HepG2 (cell line): ENCODE measurements at places on chromosomes 4 and X.

- no peaks in the 10 kb centered on the region for H3K4me1 ChIP-seq
- DNase-seq, result no peak
- H3K27ac ChIP-seq, result no peak overlapping the region
- H3K36me3 ChIP-seq, result no peaks in the 10 kb centered on the region
- no peak overlapping the region for H3K4me3 ChIP-seq
- H3K27me3 ChIP-seq, result no peaks in the 10 kb centered on the region
Measured at GRCh38 chrX:31702222-31702621, 630.4 kb upstream of the FTHL17 start.

DNA sequence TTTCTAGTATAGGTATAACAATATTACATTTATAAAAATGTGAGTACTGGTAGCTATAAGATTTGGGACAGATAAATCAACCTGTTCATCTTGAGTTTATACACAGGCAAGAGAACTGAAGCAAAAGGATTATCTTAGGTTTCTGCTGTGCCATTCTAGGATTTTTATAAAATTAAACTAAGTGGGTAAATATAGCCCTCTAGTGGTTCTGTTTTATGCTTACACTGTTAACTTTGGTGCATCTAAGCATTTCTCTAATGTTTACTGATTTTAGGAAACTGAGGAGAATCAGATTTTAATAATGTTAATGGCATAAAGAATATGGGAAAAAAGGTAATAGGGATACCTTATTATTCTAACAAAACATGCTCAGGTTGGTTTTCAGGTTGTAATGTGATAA is 1.1 kb upstream of the RRH start:
- H3K4me1 ChIP-seq, result no peaks in the 10 kb centered on the region
- no peak overlapping the region for H3K4me3 ChIP-seq
- DNase-seq, result no peak
- H3K27me3 ChIP-seq, result no peaks in the 10 kb centered on the region

GRCh38 chr4:608236-608635 is 17.1 kb upstream of the PDE6B start:
- H3K36me3 ChIP-seq, result no peaks in the 10 kb centered on the region
- no peak overlapping the region for H3K27ac ChIP-seq
- peaks cover 67% of the 10 kb centered on the region for H3K27me3 ChIP-seq
- DNase-seq, result no peak
- H3K4me1 ChIP-seq, result no peaks in the 10 kb centered on the region
- H3K4me3 ChIP-seq, result no peak overlapping the region

DNA sequence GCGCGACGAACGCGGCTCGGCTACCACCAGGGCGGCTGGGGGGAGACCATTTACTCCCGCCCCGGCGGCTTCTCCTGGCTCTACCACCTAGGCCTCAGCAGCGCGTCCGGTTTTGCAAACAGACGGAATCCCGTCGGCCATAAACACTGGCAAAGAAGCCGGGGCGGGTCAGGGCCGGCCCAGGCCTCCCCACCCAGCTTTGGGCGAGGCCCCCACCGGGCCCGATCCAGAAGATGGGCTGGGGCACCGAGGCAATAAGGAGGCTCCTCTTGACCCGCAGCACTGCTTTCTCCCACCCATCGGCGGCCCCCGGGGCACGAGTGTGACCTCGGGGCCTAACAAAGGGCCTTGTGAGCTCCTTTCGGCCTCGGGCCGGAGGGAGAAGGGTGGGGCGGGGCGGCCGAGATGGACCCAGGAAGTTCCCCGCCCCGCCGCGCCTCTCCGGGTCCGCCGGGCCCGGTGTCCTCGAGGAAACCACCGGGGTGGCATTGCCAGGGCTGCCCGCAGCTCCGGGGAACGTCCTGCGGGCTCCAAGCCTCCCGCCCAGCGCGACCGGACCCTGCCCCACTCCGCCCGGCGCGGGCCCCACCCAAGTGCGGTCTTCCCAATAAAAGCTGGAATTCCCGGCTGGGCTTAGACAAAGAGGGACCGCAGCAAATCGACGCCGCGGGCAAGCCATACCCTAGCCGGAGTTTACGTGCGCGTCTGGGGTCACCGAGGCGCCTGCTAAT is 5.9 kb downstream of the BCOR start:
- H3K4me3 ChIP-seq, result no peak overlapping the region
- peaks cover 63% of the 10 kb centered on the region for H3K4me1 ChIP-seq
- H3K36me3 ChIP-seq, result no peaks in the 10 kb centered on the region
- H3K27ac ChIP-seq, result no peak overlapping the region
- H3K27me3 ChIP-seq, result no peaks in the 10 kb centered on the region

- no peak overlapping the region for H3K27ac ChIP-seq
- no peak overlapping the region for H3K4me3 ChIP-seq
- H3K27me3 ChIP-seq, result no peaks in the 10 kb centered on the region
- H3K4me1 ChIP-seq, result no peaks in the 10 kb centered on the region
- DNase-seq, result no peak
- no peaks in the 10 kb centered on the region for H3K36me3 ChIP-seq
Measured at GRCh38 chr4:72893354-72894066, 176.0 kb downstream of the COX18 start.

DNA sequence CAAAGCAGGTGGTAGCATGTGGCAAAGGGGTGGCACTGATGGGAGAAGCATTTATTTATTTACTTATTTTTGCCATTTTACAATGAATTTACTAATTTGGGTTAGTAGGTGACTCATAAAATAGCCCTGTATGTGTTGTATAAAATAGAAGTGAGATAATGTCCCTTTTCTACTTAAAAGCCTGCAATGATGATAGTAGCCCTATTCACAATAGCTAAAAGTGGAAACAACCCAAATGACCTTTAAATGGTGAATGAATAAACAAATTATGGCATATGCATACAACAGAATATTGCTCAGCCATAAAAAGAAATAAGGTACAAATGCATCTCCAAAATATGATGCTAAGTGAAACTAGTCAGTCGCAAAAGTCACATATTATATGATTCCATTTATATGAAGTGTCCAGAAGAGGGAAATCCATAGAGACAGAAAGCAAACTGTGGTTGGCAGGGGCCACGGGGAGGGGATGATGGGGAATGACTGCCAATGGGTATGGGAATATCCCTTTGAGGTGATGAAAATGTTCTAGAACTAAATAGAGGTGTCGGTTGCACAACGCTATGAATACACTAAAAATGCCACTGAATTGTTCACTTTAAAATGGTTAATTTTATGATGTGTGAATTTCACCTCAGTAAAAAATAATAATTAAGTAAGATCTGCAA is 35.8 kb upstream of the FAM9C start:
- no peaks in the 10 kb centered on the region for H3K27me3 ChIP-seq
- no peak overlapping the region for H3K27ac ChIP-seq
- DNase-seq, result no peak
- no peak overlapping the region for H3K4me3 ChIP-seq
- no peaks in the 10 kb centered on the region for H3K4me1 ChIP-seq

GRCh38 chrX:40258909-40259308 is 161.2 kb upstream of the BCOR start:
- H3K27me3 ChIP-seq, result no peaks in the 10 kb centered on the region
- H3K36me3 ChIP-seq, result no peaks in the 10 kb centered on the region
- no peak for DNase-seq
- no peak overlapping the region for H3K4me3 ChIP-seq

- no peaks in the 10 kb centered on the region for H3K27me3 ChIP-seq
- H3K36me3 ChIP-seq, result no peaks in the 10 kb centered on the region
- H3K4me3 ChIP-seq, result no peak overlapping the region
- no peaks in the 10 kb centered on the region for H3K4me1 ChIP-seq
- H3K27ac ChIP-seq, result no peak overlapping the region
Measured at GRCh38 chrX:132774010-132774714, 184.3 kb downstream of the HS6ST2 start.

- no peak overlapping the region for H3K4me3 ChIP-seq
- DNase-seq, result no peak
- H3K4me1 ChIP-seq, result peaks cover 25% of the 10 kb centered on the region
- no peaks in the 10 kb centered on the region for H3K27me3 ChIP-seq
Measured at GRCh38 chr4:156977435-156978160, 6.0 kb upstream of the PDGFC start.
